ENCODE measurements at places on chromosomes 2 and 18.

DNA sequence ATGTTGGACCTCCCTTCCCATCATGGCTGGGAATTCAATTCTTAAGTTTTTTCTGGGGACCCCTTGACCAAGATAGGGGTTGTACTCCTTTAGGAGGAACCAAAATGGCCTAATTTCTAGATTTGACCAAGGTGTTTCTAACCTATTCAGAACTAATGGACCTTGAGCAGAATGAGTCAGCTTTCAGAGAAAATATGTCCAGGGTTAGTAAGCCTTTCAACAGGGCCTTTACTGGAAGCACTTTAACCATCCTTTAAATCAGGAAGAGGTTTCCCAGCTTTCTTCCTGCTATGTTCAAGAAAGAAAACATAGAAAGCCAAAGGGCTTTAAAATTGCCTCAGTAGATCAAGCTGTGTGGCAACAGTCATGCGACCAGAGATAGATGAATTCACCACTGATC lies 1184.9 kb upstream of the ACVR2A start:
- no peak for DNase-seq

DNA sequence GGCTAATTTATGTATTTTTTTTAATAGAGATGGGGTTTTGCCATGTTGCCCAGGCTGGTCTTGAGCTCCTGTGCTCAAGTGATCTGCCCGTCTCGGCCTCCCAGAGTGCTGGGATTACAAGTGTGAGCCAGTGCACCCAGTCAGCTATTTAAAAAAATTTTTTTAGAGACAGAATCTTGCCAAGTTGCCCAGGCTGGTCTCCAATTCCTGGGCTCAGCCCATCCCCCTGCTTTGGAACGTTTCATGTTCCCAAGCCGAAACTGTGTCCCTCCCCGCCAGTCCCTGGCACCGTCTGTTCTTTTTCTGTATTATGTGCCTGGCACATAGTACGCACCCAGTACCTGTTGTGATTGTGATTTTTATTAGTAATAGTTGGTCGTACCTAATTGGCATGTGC lies 63.1 kb upstream of the MGAT5 start:
- no peak for DNase-seq

GRCh38 chr18:72846736-72847533 lies 20.9 kb downstream of the NETO1 start:
- no peak for DNase-seq

DNA sequence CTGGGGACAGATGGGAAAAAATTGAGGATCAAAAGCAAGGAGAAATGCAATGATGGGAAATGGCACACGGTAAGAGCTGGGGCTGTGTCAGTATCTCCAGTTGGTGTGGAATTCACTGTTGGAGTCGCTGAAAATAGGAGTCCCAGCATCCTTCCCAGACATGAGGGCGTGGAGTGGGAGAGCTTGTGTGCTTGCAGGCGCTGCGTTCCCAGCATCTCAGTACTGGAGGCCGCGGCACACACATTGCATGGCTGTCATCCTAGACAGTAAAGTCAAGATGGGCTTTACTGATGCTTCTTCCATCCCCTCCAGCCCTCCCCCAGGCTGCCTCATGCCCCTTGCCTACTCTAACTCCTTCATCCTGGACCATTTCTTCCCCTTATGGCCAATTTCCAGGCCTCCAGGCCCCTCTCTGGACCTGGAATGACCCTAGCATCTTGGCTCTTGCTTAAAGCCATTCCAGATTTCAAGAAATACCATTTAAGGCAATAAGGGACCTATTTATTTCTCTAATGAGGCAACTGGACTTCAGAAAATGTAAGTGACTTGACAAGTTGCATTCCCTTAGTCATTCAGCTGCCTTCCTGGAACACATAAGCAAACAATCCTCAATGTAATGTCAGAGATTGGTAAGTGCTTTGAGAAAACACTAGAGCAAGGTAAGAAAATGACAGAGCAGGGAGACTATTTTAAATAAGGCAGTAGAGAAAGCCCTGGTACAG lies 70.5 kb upstream of the TTC39C start:
- DNase-seq, result no peak

- DNase-seq, result no peak
Observed at GRCh38 chr18:39871961-39872360, 2083.1 kb upstream of the PIK3C3 start.

DNA sequence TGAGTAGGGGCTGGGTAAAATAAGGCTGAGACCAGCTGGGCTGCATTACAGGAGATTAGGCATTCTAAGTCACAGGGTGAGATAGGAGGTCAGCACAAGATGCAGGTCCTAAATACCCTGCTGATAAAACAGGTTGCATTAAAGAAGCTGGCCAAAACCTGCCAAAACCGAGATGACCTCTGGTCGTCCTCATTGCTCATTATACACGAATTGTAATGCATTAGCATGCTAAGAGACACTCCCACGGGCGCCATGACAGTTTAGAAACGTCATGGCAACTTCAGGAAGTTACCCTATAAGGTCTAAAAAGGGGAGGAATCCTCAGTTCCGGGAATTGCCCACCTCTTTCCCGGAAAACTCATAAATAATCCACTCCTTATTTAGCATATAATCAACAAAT lies 132.2 kb downstream of the ARL4C start:
- no peak for DNase-seq

- DNase-seq, result no peak
Observed at GRCh38 chr2:233350708-233351107, 3.6 kb upstream of the DGKD start.

GRCh38 chr2:147331790-147332419 lies 512.9 kb upstream of the ACVR2A start:
- peak; percentile 11 for DNase-seq

DNA sequence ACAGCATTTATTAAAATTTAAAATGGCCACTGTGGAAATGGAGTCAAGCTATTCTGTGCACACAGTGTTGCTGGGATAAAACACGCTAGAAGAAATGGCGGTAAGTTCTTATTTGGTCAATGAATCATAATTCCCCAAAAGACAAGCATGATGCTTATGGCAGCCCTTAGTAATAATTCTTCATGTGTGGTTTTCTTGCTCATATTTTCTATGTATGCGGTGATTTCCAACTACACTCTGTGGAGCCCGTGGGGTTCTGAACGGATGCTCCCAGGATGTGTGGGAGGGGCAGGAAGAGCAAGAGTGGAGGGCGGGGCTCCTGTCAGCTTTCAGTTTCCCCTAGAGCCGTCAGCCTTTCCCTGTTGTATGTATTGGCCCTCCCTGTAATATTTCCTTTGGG lies 91.7 kb upstream of the RMDN2 start:
- no peak for DNase-seq

DNA sequence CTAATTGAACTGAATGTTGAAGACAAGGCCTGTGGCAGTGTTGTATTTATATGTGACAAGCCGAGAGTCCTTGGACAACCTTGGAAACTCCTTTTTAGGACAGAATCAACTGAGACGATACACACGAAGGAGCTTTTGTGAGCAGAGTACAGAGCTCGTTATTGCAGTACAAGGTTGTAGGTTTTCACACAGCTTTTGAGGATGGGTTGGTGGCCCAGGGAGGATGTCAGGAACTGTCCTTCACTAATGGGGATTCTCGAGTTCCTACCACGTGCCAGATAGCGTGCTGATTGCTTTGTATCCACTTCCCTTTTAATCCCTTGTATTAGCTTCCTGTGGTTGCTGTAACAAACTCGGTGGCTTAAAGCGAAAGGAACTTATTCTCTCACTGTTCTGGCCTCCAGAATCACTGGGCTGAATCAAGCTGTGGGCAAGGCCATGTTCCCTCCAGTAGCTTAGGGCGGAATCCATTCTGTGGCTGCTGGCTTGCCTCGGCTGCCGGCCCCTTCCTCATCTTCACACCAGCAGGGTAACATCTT lies 20.2 kb downstream of the INPP4A start:
- DNase-seq, result peak; percentile 54

DNA sequence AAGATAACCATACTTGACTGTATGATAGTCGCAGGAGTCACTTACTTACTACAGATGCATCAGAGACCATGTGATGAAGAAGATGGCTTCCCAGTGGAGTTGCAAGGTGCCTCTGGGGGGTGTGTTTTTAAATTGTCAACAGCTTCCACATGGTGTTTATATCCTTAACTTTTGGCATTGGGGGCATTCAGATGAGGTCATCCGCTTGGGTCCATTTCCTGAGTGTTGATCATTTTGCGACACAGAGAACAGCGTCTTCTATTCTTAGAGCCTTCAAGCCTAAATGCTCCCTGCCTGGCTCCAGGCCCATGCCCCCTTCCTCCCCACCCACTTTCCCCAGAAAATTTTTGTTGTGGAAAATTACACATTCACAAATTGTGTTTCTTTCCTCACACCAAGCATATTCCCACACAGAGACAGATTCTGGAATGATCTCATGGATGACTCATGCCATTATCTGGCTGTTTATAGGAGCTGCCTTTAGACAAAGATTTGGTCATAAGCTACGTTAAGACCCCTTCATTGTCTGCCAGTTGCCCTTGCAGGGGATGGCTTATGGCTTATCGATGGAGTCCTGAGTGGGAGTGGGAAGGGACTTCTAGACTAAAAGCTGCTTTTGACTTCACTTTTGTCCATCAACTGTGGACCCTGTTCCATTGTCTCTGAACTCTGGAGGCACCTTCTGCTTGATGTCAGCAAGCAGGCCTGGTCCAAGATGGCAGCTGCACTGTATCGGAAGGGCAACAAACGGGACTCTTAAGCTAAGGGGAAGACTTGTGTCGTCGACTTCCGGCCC lies 91.8 kb downstream of the CABLES1 start:
- DNase-seq, result no peak

DNA sequence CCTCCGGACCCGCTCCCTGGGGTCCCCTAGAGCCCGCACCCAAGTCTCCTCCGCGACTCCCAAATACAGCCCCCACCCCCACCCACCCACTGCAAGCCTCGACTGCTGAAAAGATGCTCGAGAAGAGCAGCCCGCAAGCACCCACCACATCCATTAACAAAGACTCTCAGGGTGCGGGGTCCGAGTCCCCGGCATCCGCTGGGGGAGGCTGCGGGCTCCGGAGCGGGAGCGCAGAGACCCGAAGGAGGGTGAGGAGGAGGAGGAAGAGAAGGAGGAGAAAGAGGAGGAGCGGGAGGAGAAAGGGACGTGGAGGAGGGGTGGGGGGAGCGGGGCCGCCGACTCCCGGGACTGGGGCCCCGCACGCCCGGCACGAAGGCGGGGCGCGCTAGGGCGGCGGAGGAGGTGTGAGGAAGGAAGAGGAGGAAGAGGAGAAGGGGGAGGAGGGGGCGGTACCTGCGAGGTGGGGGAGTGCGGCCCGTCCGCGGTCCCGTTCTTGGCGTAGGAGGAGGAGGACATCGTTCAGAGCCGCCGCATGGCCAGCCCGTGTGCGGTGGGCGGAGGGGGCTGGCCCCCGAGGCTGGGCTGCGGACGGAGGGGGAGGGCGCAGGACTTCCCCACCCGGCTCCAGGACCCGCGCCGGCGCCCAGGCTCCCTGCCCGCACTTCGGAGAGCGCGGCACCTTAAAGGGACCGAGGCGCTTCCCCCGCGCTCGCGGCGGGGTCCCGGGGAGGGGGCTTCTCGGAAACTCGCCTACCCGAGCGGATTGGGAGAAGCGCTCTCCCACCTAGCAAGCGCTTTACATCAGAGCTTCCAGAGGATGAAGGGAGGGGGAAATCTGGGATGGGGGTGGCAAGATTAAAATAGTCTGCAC lies at the start of gene CACNB4:
CACNB4 (minus strand) TSS at position 549 of the 871 bp plus-strand sequence.
- no peak for DNase-seq

- peak; percentile 59 for DNase-seq
Observed at GRCh38 chr18:13464432-13465123, 246.0 kb downstream of the LDLRAD4 start.
